ENCODE measurements at places on chromosomes 3 and 15. TPM values are rescaled to one million over a fixed set of nuclear protein-coding genes. Genes with fewer than 3 reads are reported as not detected.

GRCh38 chr15:49428409-49429095 lies 5.5 kb downstream of the FGF7 start:
- H3K27ac ChIP-seq, result no peak overlapping the region
- DNase-seq, result no peak
- H3K4me1 ChIP-seq, result no peaks in the 10 kb centered on the region
- no peaks in the 10 kb centered on the region for H3K27me3 ChIP-seq

Gene PLA2G4B
- total RNA-seq, result 2.7 TPM

GRCh38 chr15:76206325-76206976 lies 104.8 kb downstream of the ETFA start:
- H3K27me3 ChIP-seq, result no peaks in the 10 kb centered on the region
- DNase-seq, result peak; percentile 68
- no peaks in the 10 kb centered on the region for H3K36me3 ChIP-seq
- H3K27ac ChIP-seq, result no peak overlapping the region
- H3K4me3 ChIP-seq, result no peak overlapping the region

GRCh38 chr15:29364426-29365078 lies 94.9 kb upstream of the NSMCE3 start:
- DNase-seq, result no peak
- no peaks in the 10 kb centered on the region for H3K4me1 ChIP-seq
- H3K27me3 ChIP-seq, result no peaks in the 10 kb centered on the region
- no peak overlapping the region for H3K27ac ChIP-seq
- H3K4me3 ChIP-seq, result no peak overlapping the region

DNA sequence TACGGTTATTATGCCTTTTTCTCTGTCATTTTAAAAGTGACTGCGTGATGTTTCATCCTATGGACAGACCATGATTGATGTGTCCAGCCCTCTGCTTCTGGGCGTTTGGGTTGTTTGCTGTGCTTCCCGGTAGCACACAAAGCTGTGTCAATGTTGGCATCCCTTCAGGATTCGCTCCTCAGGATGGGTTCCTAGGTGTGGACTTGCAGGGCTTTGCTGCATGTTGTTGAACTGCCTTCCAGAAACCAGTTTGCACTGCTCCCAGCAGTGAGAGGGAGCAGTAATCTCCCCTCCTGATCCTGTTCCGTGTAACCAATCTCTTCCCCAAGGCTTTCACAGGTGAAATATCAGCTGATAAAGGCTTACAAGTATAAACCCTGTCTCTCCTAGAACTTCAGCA lies 787 bp downstream of the TRPM1 start:
- no peak overlapping the region for H3K27ac ChIP-seq
- no peaks in the 10 kb centered on the region for H3K36me3 ChIP-seq
- peaks cover 12% of the 10 kb centered on the region for H3K4me1 ChIP-seq
- no peak overlapping the region for H3K4me3 ChIP-seq
- no peaks in the 10 kb centered on the region for H3K27me3 ChIP-seq

Gene SLC28A1
- 2.7 TPM for total RNA-seq
